Central memory CD4-positive, alpha-beta T cell (primary cell): ENCODE measurements at places on chromosomes 16 and 17.

DNA sequence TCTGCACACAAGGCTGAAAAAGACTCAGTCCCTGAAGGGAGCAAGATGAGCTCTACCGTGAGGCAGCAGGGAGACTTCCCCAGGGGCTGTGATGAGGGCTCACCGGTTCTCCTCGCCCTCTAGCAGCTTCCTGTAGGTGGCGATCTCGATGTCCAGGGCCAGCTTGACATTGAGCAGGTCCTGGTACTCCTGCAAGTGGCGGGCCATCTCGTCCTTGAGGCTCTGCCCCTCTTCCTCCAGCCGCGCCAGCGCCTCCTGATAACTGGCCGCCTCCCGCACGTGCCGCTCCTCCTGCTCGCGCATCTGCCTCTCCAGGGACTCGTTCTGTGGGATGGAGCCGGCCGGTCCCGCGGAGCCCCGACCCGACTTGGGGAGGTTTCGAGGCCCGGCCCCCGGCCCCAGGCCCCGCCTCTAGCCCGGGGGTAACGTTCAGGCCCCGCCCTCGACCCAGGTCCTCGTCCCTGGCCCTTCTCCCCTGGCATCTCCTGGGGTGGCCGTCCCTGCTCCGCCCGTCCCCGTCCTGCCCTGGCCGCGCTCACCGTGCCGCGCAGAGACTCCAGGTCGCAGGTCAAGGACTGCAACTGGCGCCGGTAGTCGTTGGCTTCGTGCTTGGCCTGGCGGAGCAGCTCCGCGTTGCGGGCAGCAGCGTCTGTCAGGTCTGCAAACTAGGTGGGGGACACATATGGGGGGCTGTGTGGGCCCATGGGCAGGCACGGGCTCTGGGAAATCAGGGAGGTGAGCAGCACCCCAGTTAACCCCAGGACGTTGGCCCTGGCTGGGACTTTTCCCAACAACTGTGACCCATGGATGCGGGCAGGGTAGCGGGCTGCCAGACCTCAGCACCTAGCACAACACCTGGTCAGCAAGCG lies 3.9 kb downstream of the GFAP start:
- DNase-seq = peak; percentile 25

GRCh38 chr17:76272541-76273444 lies 7.6 kb downstream of the UBALD2 start:
- no peak for DNase-seq

- no peak for DNase-seq
Measured at GRCh38 chr17:61076621-61077031, 323.0 kb upstream of the TBX2 start.

GRCh38 chr16:47927330-47927729 lies 228.5 kb downstream of the ABCC12 start:
- DNase-seq = no peak

DNA sequence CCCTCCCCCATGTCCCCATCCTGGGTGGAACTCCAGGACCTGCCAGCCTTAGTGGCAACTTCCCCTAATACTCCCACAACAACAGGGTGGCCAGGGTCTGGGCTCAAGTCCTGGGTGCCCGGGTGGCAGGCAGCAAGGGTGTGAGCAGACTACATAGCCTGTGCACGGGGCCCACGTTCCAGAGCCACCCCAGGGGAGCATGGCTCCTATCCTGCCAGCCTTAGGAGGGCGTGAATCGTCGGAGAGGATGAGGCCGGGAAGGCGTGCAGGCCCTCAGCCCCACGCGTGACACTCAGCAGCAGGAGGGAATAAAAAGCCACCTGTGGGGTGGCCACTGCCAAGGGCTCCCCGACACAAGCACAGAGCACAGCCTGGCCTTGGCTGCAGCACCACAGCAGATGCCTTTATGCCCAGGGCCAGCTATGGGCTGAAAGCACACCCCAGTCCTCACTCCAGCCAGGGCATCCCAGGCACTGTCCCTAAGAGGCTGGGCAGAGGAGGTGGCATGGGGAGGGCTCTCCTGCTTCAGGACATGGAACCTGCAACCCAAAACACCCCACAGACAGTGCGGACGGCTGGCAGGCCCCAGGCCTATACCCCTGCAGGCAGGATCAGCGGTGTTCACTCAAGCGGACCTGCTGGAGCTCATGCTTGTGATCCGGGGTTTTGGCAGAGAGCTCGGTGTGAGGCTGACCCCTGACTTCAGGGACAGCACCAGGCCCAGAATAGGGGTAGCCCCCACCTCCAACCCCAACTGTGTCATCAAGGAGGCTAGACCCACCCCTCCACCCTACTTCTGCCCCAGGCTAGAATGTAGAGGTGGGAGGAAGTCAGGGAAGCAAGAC lies 2.7 kb downstream of the BCAR1 start:
- DNase-seq = no peak

GRCh38 chr17:10771148-10771547 lies 32.8 kb downstream of the TMEM238L start:
- DNase-seq = no peak

GRCh38 chr17:18225642-18226283 lies 328 bp downstream of the LLGL1 start:
- no peak for DNase-seq

GRCh38 chr17:14437176-14437575 lies 136.3 kb downstream of the HS3ST3B1 start:
- DNase-seq = no peak

- DNase-seq = no peak
Measured at GRCh38 chr17:18980682-18981334, 23.8 kb downstream of the FAM83G start.

GRCh38 chr17:34519282-34519681 lies 60.1 kb upstream of the TMEM132E start:
- DNase-seq = no peak

DNA sequence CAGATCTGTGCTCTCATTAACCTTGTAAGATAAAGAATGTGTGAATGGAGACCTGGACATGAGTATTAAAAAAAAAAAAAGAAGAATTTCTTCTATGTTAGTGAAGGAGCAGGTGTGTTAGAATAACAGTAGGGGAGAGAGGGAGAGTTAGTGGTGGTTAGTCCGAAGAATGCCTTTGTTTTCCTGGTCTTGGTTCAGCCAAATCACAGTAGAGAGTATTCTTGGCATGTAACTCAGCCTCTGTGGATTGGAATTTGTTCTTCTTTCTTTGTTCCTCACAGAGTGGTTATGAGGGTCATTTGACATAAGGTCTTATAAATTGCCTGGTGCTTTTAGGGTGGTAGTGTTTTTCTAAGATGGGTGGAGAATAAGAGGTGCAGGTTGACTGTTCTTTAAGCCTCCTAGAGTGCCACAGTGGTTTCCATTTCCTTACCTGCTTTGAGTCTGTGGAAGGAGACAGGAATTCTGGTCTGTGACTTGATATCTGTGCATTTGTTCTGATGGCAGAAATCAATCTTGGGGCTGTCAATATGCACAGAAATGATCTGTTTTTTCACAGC lies 17.6 kb downstream of the NUP93 start:
- no peak for DNase-seq

DNA sequence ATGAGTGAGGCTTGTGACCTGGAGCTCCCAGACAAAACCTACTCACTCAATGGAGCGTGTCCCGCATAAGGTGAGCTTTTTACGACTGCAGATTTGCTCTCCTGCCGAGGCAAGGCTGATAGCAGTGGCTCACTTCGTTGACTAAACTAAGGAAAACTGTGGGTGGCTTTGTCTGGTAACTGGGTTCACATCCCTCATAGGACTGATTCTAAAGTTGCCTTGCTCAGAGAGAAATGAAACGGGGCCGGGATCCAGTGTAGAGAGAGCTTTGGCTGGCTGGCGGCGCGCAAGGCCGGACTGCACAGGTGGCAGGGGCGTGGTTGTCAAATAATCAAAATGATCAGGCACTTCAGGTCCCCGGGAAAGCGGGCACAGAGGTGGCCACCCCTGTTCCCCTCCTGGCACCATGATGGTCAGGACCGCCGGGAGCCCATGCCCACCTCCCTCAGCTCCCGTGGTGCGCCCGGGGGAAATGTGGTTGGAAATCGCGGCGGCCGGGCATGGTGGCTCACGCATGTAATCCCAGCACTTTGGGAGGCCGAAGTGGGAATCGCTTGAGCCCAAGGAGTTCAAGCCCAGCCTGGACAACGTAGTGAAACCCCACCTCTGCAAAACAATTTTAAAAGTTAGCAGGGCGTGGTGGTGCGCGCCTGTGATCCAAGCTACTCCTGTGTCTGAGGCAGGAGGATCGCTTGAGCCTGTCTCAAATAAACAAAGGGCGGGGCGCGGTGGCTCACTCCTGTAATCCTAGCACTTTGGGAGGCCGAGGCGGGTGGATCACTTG lies 26.6 kb upstream of the OR1F1 start:
- DNase-seq = no peak

GRCh38 chr17:48804936-48805411 lies 12.1 kb downstream of the TTLL6 start:
- DNase-seq = peak; percentile 51

- DNase-seq = no peak
Measured at GRCh38 chr16:3470723-3471122, 24.6 kb downstream of the C16orf90 start.

DNA sequence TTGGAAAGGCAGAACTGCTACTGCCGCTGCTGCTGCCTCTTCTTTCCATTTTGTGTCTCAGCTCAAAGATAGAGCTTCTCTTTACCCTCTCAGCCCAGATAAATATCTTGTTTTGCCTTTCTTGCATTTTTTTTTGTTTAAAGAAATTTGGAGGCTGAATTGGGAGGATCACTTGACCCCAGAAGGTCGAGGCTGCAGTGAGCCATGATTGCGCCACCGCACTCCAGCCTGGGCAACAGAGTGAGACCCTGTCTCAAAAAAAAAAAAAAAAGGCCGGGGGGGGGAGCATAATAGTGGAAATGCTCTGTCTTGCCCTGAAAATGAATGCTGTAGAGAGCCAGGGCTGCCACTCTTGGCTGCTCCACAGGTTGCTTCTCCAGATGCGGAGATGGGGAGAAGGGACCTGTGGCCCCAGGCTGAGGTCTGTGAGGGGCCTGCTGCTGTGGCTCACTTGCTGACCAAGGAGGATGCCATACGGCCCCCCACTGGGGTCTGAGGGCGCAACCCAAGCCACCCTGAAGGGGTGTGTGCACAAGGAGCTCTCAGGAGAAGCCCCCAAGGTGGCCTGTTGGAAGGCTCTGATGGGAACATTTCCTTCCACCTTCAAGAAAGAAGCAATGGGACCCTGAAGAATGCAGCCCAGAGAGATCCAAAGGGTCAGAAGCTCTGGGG lies 21.5 kb upstream of the G6PC1 start:
- no peak for DNase-seq

GRCh38 chr17:42163113-42163512 lies 8.3 kb upstream of the RAB5C start:
- no peak for DNase-seq

DNA sequence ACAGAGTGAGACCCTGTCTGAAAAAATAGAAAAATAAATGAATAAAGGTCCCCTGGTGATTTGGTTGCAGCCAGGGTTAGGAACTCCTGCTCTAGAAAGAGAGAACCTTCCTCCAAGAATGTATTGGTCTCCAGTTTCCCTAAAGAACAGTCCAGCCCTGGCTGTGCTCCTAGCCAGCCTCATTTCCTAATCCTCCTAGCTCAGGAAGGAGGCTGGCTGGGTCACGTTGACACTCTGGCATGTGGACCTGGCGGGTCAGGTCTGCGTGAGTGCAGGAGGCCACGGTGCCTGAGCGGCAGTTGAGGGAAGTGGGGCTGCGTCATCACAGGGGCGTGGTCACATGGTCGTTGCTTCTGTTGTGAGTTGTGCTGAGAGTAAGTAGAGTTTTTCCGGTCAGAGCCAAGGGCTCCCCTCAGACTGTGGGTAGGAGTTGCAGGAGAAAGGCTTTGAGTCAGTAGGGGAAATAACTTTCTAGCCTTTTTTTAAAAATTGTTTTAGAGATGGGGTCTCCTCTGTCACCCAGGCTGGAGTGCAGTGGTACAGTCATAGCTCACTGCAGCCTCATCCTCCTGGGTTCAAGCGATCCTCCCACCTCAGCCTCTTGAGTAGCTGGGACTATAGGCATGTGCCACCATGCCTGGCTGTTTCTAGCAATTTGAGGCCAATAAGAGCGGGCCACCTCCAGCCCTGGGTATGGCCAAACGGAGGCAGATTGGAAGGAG lies 194.0 kb upstream of the CIBAR2 start:
- DNase-seq = peak; percentile 57

GRCh38 chr17:72282439-72283029 lies 161.7 kb downstream of the SOX9 start:
- no peak for DNase-seq

GRCh38 chr16:14427371-14427948 lies 202.6 kb downstream of the PARN start:
- DNase-seq = no peak

- DNase-seq = no peak
Measured at GRCh38 chr17:66837885-66838665, 3.2 kb downstream of the CACNG5 start.

GRCh38 chr16:81324808-81325207 lies 10.0 kb downstream of the GAN start:
- no peak for DNase-seq

GRCh38 chr16:85156440-85156839 lies 44.2 kb upstream of the CIBAR2 start:
- no peak for DNase-seq
